ENCODE measurements at places on chromosomes 7 and 10. TPM values are rescaled to one million over a fixed set of nuclear protein-coding genes. Genes with fewer than 3 reads are reported as not detected.

The PRF1 gene
- total RNA-seq, result not detected

DNA sequence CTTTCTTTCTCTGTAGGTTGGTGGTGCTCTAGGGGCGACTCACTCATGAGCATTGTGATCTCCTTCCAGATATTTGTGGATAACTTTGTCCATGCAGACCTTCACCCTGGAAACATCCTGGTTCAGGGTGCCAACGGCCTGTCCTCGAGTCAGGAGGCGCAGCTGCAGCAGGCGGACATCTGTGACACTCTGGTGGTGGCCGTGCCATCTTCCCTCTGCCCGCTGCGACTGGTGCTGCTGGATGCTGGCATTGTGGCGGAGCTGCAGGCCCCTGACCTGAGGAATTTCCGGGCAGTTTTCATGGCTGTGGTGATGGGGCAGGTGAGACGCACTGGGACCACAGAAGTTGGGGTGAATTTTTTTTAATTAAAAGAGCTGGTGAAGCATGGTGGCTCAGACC is 9.6 kb upstream of the NDUFB2 start:
- no peaks in the 10 kb centered on the region for H3K27me3 ChIP-seq
- H3K36me3 ChIP-seq, result peaks cover 4% of the 10 kb centered on the region
- H3K27ac ChIP-seq, result no peak overlapping the region
- H3K4me1 ChIP-seq, result no peaks in the 10 kb centered on the region

- H3K36me3 ChIP-seq, result no peaks in the 10 kb centered on the region
- no peaks in the 10 kb centered on the region for H3K27me3 ChIP-seq
- H3K4me1 ChIP-seq, result no peaks in the 10 kb centered on the region
- no peak within 1 kb of the TSS for H3K4me3 ChIP-seq
- no peak within 1 kb of the TSS for H3K27ac ChIP-seq
Observed at GRCh38 chr10:5404208-5405041, at the start of gene TUBAL3. Gene TUBAL3, minus strand, starts transcription at chr10:5404828. Its CDS starts 36 bp downstream, at chr10:5404792.

DNA sequence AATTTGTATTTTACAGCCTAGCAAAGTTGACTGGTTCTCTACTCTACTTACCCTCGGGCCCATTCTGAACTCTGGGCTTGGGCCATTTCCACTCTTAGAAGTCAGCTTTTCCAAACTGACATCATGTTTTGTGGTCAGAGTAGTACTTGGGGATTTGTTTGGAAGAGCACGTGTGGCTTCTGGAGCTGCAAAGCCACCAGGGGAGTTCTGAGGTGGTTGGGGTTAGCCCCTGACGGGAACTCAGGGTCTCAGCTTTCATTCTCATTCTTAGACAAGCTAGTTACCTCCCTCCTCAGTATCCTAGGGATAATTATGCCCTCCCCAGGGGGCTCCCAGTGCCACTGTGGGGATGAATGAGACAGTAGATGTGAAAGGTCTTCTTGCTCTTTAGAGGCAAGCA is 647.7 kb upstream of the GALNT17 start:
- no peaks in the 10 kb centered on the region for H3K4me1 ChIP-seq
- H3K27me3 ChIP-seq, result no peaks in the 10 kb centered on the region
- DNase-seq, result no peak
- no peak overlapping the region for H3K27ac ChIP-seq
- no peak overlapping the region for H3K4me3 ChIP-seq

GRCh38 chr10:47073967-47074366 is 162.7 kb downstream of the PTPN20 start:
- no peak overlapping the region for H3K27ac ChIP-seq
- H3K27me3 ChIP-seq, result no peaks in the 10 kb centered on the region
- H3K4me3 ChIP-seq, result no peak overlapping the region
- peaks cover 4% of the 10 kb centered on the region for H3K4me1 ChIP-seq
- DNase-seq, result no peak

- no peaks in the 10 kb centered on the region for H3K27me3 ChIP-seq
- H3K36me3 ChIP-seq, result no peaks in the 10 kb centered on the region
- DNase-seq, result no peak
- H3K4me1 ChIP-seq, result no peaks in the 10 kb centered on the region
- no peak overlapping the region for H3K27ac ChIP-seq
Observed at GRCh38 chr10:90788199-90788491, 69.7 kb downstream of the HTR7 start.

GRCh38 chr10:128475686-128476367 is 349.6 kb upstream of the MKI67 start:
- no peak for DNase-seq
- no peaks in the 10 kb centered on the region for H3K4me1 ChIP-seq
- H3K4me3 ChIP-seq, result no peak overlapping the region
- no peak overlapping the region for H3K27ac ChIP-seq
- no peaks in the 10 kb centered on the region for H3K36me3 ChIP-seq

The PRPS1L1 gene
- not detected for total RNA-seq

DNA sequence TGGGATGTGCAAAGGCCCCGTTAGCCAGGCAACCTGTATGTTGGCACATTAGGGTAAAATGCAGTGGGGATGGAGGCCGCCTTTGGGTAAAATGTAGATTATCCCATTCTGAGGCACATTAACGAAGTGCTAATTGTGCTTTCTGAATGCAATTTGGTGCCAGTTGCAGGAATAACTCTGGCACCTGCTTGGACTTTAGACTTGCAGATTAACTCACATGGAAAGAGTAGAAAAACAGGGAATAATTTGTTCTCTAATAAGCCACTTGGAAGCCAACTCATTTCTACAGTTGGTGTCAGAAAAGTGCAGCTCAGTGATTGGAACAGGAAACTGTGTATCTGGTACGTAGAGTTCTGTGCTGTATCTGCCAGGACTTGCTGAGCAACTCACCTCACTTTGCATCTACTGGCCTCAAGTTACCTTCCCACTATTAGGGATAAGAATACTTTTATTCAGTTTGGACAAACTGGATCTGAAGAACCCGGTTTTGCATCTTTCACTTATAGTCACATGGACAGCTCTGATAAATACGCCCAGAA is 377.4 kb upstream of the PODXL start:
- no peaks in the 10 kb centered on the region for H3K27me3 ChIP-seq
- DNase-seq, result no peak
- no peaks in the 10 kb centered on the region for H3K4me1 ChIP-seq
- no peak overlapping the region for H3K4me3 ChIP-seq

- H3K27ac ChIP-seq, result no peak overlapping the region
- H3K36me3 ChIP-seq, result peaks cover 42% of the 10 kb centered on the region
- H3K4me3 ChIP-seq, result no peak overlapping the region
- peak; percentile 62 for DNase-seq
- no peaks in the 10 kb centered on the region for H3K27me3 ChIP-seq
Observed at GRCh38 chr10:110893559-110894179, 21.9 kb downstream of the PDCD4 start.

- no peak for DNase-seq
- no peaks in the 10 kb centered on the region for H3K27me3 ChIP-seq
- no peak overlapping the region for H3K4me3 ChIP-seq
- H3K27ac ChIP-seq, result no peak overlapping the region
- peaks cover 12% of the 10 kb centered on the region for H3K36me3 ChIP-seq
Observed at GRCh38 chr7:6639032-6639431, 1.9 kb downstream of the ZNF316 start.

GRCh38 chr7:90064370-90064769 is 89.9 kb upstream of the STEAP1 start:
- no peaks in the 10 kb centered on the region for H3K27me3 ChIP-seq
- H3K27ac ChIP-seq, result no peak overlapping the region
- DNase-seq, result no peak

GRCh38 chr7:138289082-138289481 is 171.0 kb upstream of the TRIM24 start:
- no peaks in the 10 kb centered on the region for H3K27me3 ChIP-seq
- no peak overlapping the region for H3K27ac ChIP-seq
- H3K4me1 ChIP-seq, result no peaks in the 10 kb centered on the region
- no peak for DNase-seq
- H3K4me3 ChIP-seq, result no peak overlapping the region

DNA sequence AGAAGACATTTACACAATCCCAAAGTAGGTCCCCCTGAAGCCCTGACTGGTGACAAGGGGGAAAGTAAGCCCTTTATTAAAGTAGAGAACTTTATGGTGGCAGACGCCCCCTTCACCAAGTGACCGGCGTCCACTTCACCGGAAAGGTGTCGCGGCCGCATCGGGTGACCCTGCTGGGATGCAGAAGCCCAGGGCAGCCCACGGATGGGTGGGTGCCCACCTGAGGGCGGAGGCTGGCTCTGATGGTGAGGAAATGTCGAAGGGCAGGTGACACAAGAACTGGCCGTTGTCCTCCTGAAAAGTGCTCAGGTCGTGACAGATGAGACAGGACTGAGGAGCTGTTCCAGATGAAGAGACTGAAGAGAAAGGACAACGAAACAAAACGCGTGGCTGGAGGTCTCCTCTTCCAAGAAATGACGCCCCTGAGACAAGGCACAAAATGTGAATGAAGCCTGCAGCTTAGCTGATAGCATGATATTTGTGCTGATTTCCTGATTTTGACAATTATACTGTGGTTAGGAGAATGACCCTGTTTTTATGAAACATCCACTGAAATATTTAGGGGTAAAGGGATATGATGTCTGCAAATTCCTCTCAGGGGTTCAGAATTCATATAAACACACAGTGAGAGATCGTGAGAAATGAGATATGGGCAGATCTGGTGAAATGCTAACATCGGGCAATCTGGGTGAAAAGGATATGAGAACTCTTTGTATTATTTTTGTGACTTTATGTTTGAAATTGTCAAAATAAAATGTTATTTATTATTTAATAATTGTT is 123.9 kb downstream of the PRKAG2 start:
- H3K36me3 ChIP-seq, result no peaks in the 10 kb centered on the region
- H3K4me1 ChIP-seq, result peaks cover 4% of the 10 kb centered on the region
- no peak overlapping the region for H3K4me3 ChIP-seq
- H3K27me3 ChIP-seq, result no peaks in the 10 kb centered on the region

The ATG9B gene
- total RNA-seq, result 7.1 TPM

DNA sequence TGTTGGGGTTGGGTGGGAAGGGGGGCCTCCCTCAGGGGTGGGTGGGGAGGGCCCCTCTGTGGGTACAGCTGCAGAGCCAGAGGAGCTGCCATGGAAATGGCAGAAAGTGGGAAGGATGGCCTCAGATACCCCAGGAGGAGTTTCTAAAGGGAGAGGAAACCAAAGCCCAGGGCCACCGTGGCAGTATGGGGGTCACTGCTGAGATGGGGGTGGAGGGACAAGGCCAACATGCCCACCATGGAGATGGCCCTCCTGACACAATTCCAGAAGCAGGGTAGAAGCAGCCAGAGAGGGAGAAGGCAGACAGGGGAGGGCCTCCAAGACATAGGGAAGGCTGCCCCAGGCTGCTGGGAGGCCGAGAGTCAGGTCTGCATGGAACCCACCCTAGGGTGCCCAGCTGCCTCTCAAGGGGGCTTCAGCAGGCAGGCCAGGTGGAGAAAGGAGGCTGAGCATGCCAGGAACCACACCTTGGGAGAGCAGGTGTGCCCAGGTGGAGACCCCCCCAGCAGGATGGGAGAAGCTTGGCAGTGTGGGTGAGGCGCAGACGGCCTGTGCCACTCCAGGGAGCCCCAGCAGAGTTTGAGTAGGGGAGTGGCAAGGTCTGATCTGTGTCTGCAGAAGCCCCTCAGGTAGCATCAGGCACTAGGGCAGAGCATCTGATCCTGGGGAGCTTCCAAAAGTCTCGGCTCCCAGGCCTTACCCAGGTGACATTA is 146.8 kb downstream of the ARHGAP22 start:
- H3K36me3 ChIP-seq, result no peaks in the 10 kb centered on the region
- no peak overlapping the region for H3K4me3 ChIP-seq
- DNase-seq, result no peak
- no peak overlapping the region for H3K27ac ChIP-seq

The PKD2L1 gene
- not detected for total RNA-seq

DNA sequence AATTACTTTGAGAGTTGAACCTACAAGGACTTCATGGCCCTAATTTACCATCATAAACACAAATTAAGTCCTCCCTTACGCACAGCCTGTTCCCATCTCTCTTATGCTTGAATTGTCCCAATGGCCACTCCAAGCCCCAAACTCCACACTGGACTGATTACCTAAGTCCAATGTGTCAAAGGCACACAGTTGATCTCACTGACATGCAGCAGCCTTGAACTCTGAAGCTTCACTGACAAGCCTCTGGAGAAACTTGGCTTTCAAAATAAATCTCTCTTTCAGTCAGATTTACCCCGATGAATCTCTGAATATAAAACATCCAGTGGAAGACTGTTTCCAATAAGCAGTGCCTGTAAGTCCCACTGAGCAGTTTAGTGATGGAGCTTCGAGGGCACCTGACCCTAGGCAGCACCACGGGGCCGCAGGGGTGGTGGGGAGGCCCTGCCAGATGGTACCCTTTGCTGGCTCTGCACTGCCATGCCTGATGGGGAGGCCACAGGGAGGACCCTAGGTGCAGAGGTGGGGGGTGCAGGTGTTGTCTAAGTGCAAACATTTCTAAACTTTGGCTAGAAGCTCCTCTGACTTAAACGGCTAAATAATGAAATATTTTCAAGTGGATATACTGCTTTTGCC is 3.3 kb upstream of the MAT1A start:
- H3K36me3 ChIP-seq, result no peaks in the 10 kb centered on the region
- DNase-seq, result no peak
- no peak overlapping the region for H3K27ac ChIP-seq
- H3K4me3 ChIP-seq, result no peak overlapping the region
- no peaks in the 10 kb centered on the region for H3K27me3 ChIP-seq

DNA sequence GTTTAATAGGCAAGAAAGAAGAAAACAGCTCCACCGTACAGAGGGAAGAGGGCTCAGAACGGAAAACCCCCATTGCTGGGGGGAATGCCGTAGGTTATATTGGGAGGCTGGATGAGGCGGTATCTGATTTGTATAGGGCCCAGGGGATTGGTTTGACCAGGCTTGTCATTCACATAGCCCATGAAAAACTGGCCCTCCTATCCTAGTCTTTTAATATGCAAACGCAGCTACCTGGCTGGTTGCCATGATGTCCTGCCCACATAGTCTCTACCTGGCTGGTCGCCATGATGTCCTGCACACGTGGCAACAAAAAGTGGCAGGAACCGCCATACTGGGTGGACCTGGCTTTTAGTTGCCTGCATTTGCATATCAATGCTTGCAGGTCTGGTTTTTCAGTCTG is 84.7 kb downstream of the AUTS2 start:
- no peaks in the 10 kb centered on the region for H3K27me3 ChIP-seq
- peaks cover 31% of the 10 kb centered on the region for H3K4me1 ChIP-seq
- H3K4me3 ChIP-seq, result no peak overlapping the region
- no peak overlapping the region for H3K27ac ChIP-seq
- no peaks in the 10 kb centered on the region for H3K36me3 ChIP-seq
- no peak for DNase-seq

GRCh38 chr7:30159163-30159562 is 24.4 kb downstream of the MTURN start:
- no peak overlapping the region for H3K4me3 ChIP-seq
- no peaks in the 10 kb centered on the region for H3K27me3 ChIP-seq
- H3K36me3 ChIP-seq, result no peaks in the 10 kb centered on the region
- peaks cover 37% of the 10 kb centered on the region for H3K4me1 ChIP-seq
- H3K27ac ChIP-seq, result no peak overlapping the region

The VAX1 gene
- total RNA-seq, result not detected

DNA sequence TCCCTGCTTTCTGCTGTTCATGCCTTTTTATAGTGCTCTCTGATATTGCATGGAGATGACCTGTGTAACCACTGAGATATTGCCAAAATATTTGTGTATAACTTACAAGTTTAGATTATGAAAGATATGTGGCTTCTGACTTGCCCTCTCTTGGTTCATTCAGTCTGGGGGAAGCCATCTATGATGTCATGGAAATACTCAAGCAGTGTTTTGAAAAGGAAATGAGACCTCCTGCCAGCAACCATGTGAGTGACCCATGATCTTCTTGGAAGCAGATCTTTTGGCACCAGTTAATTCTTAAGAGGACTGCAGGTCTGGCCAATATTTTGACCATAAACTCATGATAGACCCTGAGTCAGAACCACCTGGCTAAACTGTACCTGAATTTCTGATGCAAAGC is 183.0 kb downstream of the THSD7A start:
- no peaks in the 10 kb centered on the region for H3K27me3 ChIP-seq
- H3K36me3 ChIP-seq, result no peaks in the 10 kb centered on the region
- H3K27ac ChIP-seq, result no peak overlapping the region
- no peak overlapping the region for H3K4me3 ChIP-seq

The GOLGA7B gene
- total RNA-seq, result 0.27 TPM
